ENCODE measurements at places on chromosomes 4 and X.
A peak's percentile ranks its signal among the peaks of the same experiment; 100 is the strongest.

DNA sequence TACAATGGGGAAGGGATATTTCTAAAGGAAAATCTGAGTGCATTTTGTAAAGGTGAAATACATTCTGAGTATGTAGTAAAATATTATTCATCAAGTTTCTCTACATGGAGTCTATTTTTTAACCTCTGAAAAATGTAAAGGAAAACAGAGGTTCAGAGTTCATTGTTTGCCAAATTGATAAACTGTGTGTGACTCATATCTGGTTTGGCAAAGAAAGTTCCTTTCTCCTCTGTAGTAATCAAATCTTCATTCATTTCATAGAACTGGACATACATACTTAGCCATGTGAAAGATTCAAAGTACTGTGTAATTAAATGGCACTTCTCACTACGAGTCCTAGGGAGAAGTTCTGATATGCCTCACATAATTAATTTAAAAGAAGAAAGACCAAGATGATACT lies 61.6 kb downstream of the HPGD start:
- no peak for DNase-seq

DNA sequence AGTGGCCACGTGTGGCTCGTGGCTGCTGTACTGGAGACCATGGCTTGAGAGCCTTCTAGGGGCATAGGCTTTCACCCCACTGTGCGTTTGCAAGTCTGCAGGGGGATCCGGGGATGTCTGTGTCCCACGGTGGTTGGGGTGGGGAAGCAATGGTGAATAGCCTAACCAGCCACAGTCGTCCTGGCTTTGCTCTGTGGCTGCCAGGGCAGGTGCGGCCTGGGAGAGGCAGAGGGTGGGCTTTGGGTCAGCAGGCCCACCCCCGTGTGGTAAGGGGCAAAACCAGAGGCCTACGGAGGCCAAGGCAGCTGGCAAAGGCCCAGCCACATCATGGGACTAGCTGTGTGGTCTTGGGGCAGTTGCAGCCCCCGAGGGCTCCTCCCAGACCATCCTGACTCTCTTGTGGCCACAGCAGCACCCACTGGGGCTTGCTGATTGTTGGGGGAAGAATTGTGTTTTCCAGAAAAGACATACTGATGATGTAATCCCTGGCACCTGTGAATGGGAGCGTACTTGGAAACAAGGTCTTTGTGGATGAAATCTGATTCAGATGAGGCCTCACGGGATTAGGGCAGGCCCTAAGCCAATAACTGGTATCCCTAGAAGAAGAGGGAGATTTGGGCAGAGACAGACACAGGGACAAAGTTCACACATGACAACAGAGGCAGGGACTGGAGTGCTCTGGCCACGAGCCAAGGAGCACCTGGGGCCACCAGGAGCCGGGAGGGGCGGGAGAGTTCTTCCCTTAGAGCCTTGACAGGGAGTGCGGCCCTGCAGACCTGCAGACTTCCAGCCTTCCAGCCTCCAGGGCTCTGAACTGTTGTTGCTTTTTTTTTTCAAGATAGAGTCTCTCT lies 2.9 kb downstream of the CPZ start:
- no peak for DNase-seq

- DNase-seq, result peak; percentile 74
Measured at GRCh38 chr4:3106339-3107186, 32.1 kb downstream of the HTT start.

- no peak for DNase-seq
Measured at GRCh38 chr4:3039706-3040366, 34.5 kb downstream of the HTT-AS start.

DNA sequence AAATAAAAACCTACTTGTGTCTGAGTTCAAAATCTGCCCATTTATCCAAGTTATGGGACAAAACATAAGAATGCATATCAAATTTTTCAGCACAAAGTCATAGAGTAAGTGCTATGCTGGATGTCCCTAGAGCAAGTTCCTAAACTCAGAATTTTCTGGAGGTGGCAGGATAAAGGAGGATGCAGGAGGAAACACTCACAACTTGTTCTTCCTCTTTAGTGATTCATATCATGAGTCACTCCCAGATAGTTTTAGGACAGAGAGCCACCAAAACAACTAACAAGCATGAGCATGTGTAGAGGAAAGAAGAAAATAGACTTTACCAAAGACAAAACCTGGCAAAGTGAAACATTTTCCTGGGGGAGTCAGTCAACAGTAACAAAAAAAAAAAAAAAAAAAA lies 302.7 kb downstream of the KCTD8 start:
- no peak for DNase-seq

DNA sequence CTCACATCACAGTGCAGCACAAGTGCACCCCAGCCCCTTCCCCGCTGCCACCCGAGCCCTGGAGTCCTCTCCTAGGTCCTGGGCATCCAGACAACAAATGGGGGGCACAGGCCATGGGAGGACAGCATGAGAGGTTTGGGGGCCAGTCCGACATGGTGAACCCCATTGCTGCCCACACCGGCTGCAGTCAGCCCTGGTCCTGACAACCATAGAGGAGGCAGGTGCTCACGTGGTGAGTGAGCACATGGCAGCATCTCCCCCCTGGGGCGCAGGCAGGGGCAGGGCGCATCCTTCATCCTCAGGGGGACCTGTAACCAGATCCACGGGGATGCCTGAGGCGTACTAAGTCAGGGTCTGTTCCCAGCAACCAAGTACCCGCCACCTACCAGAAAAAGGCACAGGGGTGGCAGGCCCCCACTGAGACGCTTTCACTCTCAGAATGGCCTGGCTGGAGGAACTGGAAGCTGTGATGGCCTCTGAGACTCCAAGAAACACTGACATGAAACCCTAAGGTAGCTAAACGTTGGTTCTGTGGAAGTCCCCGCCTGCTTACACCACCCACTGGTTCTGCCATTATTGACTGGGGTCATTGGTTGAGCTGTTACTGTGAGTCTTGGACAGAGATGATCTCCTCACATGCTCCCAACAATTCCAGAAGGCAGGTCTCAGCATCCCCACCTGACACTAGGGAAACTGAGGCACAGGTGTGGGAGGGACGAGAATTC lies 6.5 kb downstream of the ZFYVE28 start:
- no peak for DNase-seq

DNA sequence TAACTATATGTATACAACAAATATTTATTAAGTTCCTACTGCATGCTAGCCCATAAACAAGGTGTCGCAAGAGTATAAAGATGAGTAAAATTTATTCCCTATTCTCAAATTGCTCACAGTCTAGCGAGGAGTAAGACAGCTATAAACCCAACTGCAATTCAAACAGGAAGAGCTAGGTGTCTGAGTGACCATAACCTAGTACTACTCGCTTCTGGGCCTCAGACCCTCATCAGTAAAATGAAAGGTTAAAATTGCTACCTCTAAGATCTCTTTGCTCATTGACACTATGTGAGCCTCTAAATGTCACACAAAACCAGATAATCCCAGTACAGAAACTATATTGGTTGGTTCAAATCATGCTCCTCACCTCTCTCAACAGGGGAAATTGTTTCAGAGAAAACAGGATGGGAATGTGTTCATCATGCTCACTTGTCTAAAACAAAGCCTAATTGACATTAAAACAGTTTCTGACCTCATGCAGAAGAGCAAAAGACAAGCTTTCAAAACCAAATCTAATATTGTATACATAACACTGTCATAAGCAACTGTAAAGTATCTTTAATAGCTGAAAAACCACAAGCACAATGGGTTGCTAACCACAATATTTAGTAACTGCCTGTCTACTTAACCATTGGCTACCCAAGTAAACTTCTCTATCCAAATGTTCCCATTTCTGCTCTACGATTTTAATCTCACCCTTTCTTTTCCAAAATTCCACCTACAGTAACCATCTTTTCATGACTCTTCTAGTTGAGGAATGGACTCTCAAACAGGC lies 264.6 kb upstream of the FMR1 start:
- DNase-seq, result no peak

DNA sequence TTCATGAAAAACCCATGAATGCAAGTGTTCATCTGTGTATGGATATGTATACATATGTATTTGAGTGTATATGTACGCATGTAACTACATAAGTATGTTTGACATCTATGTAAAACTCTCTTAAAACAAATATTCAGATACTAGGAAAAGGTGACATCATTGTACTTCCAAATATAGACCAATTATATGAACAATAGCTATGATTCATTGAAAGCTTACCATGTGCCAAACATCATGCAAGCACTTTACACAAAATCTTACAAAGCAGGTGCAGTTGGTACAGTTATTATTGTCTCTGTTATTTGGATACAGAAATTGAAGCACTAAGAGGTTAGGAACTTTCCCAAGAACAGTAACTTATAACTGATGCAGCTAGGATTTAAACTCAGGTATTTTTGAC lies 21.4 kb downstream of the MAGEB17 start:
- no peak for DNase-seq

GRCh38 chrX:46704767-46705386 lies 54.0 kb downstream of the SLC9A7 start:
- no peak for DNase-seq

DNA sequence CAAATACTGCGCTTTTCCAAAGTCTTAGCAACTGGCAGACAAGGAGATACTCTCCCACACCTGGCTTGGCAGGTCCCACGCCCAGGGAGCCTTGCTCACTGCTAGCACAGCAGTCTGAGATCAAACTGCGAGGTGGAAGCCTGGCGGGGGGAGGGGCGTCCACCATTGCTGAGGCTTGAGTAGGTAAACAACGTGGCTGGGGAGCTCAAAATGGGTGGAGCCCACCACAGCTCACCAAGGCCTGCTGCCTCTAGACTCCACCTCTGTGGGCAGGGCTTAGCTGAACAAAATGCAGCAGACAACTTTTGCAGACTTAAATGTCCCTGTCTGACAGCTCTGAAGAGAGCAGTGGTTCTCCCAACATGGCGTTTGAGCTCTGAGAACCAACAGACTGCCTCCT lies 23.0 kb upstream of the NFKB1 start:
- no peak for DNase-seq

GRCh38 chrX:149471397-149471796 lies 33.7 kb downstream of the IDS start:
- DNase-seq, result no peak

DNA sequence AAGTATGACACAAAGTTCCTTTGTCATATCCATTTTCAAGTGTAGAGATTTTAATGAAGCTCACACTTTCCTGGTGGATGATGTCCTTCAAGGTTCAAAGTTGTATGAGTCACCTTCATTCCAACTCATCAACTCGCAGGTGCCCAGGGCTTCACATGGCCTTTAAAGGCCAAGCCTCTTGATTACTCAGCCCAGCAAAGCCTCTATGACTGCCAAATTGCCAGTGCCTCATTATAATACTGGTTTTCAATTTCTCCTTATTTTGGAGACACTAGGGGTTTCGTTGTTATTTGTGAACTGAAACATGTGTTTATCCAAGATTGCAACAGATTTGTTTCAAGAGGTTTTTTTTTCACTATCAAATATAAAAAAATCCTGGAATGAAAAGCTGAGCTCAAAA lies 45.9 kb upstream of the PPP3CA start:
- no peak for DNase-seq

DNA sequence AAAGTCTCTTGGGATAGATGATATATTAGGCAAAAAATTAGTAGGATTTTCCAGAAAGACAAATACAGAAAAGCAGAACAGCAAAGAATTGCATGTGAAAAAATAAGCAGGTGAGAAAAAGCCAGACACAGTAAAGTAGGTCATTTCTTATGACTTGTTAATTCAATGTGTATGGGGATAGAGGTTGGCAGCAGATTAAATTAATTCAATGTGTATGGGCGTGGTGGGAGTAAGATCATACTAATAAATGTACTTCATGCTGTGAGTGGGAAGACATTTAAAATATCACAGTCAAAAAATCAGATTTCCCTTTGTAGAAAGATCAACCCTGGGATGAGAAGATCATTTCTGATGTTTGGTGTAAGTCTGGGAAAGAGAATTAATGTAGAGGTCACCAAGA lies 1146.4 kb upstream of the INTU start:
- DNase-seq, result no peak

DNA sequence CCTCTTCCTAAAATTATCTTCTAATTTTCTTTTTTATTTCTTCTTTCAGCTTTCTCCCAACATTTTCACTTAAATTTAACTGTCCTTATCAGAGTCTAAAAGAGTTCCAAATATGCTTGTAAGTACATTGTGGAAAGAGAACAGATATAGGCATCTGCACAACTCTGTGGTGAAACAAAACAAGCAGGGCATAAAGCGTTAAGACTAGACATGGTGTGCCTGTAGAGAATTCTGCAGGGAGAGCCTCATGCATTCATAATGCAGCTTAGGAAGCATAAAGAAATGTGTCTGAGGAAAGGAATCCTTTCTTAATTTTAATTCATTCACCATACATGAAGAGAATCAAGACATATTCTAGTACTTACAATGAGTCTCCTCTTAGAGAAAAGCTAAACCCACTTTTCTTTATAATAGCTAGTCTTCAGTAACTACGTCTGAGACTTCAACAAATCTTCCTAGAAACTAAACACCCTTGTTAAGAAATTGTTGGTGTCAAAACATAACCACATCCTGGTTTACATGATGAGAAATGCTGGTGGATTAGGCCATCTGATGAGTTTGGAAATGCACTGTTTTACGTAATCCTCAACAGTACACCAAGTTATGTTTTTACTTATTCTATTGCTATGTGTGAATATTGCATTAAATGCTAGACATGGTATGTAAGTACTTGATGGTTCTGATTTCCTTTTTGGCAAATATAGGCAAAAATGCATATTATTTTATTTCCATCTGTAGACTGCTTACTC lies 307.8 kb upstream of the GIMD1 start:
- DNase-seq, result no peak

DNA sequence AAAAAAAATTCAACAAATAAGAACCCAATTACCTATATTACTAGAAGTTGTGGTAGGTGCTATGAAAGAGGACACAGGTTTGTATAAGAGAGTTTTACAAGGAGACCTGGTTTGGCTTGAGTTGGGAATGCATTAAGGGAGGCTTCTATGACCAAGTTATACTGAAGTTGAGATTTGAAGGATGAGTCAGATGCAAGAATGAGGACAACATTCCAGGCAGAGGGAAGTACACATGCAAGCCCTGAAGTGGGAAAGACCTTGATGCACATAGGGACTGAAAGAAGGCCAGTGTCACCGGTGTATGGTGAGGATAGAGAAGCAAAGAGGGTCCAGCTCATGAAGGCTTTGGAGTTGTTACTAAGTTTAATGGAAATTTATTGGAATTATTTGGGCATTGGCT lies 52.2 kb downstream of the ANK2 start:
- no peak for DNase-seq

DNA sequence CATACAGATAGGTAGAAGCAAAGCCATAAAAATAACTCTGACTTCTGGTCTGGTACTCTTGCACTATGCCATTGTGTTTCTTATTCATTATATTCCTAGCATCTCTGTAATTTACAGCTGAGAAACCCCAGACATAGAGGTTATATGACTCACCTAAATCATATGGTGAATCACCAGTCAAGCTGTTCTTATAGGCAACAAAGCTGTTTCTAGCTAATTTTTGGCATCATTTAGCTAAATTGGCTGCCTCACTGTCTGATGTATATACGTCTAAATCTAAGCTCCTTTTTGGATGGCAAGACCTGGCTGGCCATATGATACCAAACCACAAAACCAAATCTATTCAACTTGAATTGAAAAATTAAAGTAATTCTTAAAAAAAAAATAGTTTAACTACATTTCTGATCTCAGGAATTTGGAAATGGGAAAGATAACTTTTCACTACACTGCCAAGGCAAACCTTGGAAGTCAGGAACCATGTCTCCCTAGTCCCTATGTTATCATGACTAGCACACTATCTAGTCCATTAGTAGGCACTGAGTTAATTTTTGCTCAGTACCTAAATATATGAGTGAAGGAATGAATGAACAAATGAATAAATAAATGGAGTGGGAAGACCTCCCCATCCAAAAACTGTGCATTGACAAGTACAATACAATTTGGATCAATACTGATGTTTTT lies 41.3 kb upstream of the STAG2 start:
- no peak for DNase-seq

- DNase-seq, result no peak
Measured at GRCh38 chr4:112823606-112824005, 186.7 kb downstream of the LARP7 start.

- no peak for DNase-seq
Measured at GRCh38 chr4:185358514-185358913, 37.2 kb downstream of the LRP2BP start.

Measured in NCI-H526 (cell line).